CD4-positive, alpha-beta T cell treated with Interferon alpha-2 for 1 hour (primary cell): ENCODE measurements at places on chromosomes 4 and X.

GRCh38 chr4:6900956-6901355, 8.7 kb upstream of the TBC1D14 start:
- DNase-seq, result no peak

- no peak for DNase-seq
Observed at GRCh38 chr4:20621476-20621875, 78.8 kb upstream of the PACRGL start.

- peak; percentile 11 for DNase-seq
Observed at GRCh38 chr4:26719954-26720552, 136.2 kb downstream of the TBC1D19 start.

- DNase-seq, result no peak
Observed at GRCh38 chr4:6492027-6492590, 19.7 kb upstream of the PPP2R2C start.

- no peak for DNase-seq
Observed at GRCh38 chrX:132853040-132853439, 105.4 kb downstream of the HS6ST2 start.

- DNase-seq, result no peak
Observed at GRCh38 chr4:113382704-113383103, 333.3 kb downstream of the ANK2 start.

- no peak for DNase-seq
Observed at GRCh38 chr4:84146300-84146959, 352.7 kb downstream of the NKX6-1 start.

DNA sequence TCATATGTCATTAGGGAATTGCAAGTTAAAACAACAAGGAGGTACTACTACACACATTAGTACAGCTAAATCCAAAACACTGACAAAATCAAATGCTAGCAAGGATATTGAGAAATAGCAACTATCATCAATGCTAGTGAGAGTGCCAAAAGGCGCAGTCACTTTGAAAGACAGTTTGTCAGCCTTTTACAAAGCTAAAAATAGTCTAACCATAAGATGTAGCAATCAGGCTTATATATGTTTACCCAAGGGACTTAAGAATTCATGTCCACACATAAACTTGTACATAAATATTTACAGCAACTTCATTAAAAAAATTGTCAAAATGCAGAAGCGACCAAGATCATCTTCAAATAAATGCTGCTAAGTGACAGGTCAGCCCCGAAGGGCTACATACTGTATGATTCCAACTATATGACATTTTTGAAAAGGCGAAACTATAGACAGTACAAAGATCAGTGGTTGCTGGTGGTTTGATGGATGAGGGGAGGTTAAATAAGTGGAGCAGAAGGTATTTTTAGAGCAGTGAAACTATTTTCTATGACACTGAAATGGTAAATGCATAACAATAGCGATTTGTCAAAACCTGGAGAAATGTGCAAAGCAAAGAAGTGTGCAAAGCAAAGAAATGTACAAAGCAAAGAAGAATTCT, 704.8 kb downstream of the ARAP2 start:
- no peak for DNase-seq

GRCh38 chrX:129961180-129962083, 21.0 kb upstream of the BCORL1 start:
- peak; percentile 74 for DNase-seq

GRCh38 chrX:8738588-8739189, 6.8 kb upstream of the ANOS1 start:
- DNase-seq, result no peak

DNA sequence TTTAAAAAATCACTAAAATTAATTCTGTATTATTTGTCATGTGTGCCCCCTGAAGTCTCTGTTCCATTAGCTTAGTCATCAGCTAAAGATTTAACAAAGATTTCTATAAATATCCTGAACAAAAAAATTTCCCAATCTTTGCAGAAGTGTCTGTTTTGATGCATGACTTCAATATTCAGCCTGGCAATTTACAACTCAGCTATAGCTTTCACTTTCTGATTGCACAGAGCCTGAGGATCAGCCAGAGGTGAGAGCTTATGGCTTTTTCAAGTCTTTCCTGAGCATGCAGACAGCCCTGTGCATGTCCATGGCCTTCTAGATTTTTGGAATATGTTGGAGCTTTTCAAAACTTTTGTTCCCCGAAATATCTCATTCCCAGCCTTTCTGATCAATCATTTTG, 420.1 kb downstream of the ZNF674 start:
- DNase-seq, result no peak

GRCh38 chrX:118528071-118528737, 32.6 kb downstream of the DOCK11 start:
- DNase-seq, result peak; percentile 36

- no peak for DNase-seq
Observed at GRCh38 chr4:76153356-76153755, 5.2 kb upstream of the NUP54 start.

GRCh38 chr4:36218121-36218520, 26.2 kb downstream of the ARAP2 start:
- DNase-seq, result no peak

DNA sequence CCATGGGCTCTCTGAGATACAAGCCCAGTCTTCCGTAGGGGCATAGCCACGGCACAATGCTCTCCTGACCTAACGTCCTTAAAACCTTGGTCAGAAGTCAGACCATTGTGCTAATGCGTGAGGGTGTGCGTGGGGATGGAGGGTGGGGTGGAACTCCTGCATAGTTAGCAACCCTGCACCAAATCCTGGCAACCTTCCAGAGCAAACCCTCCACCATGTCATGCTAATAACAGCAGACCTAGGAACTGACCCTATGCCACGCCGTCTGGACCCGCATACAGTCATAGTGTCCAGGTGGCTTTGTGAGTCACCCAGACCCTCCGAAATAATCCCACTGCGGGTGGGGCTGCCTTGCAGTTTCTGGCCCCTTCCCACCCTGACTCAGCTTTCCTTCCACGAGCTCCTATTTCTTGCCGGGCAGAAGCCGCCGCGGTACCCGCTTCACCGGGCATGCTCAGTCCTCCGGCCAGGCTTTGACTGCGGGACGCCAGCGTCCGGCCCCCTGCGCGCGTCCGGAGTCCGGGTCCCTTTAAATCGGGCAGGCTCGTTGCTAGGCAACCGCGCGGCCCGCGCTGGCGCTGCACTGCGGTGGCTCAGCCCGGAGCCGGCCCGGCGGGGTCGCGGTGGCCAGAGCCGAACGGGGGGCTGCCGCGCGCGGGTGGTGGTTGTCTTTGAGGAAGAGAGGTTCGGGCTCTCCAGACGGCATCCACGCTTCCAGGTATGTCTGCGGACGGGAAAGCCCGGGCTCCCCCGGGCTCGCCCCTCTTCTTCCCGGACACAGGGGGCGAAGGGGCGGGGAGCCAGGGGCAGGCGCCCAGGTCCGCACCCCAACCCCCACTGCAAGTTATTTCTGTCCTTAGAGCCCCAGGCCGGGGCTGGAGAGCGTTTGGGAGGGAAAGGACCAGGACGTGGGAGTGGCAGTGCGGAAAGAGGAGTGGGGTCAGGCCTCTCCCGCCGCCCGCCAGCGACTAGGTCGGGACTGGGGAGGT, at the start of gene CCDC160:
Gene CCDC160 (plus strand): TSS at position 557 of the 989 bp plus-strand sequence. CDS start 7,619 bp downstream, outside the sequence.
- no peak for DNase-seq

DNA sequence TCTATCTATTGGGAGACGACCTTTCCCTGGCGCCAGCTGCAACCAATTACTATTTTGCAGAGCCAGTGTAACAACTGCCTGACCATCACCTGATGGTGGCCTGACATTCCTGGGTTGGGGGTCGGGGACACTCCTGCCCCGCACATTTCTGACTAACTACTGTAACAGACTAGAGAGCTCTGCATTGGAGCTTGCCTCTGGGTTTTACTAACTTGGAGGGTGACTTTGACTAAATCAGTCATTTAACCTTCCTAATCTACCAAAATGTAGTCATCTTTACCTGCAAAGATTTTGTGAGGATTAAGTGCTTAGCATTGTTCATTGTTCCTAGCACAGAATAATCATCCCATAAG, 37.5 kb upstream of the ABCG2 start:
- no peak for DNase-seq

- peak; percentile 96 for DNase-seq
Observed at GRCh38 chrX:14872851-14873675, at the start of the genes FANCB and MOSPD2. TSS of gene FANCB (minus strand) at chrX:14873069. CDS start at chrX:14865510, 7,559 bp downstream. TSS of gene MOSPD2 (plus strand) at chrX:14873421. CDS start at chrX:14873529, 108 bp downstream.

- DNase-seq, result no peak
Observed at GRCh38 chr4:25818371-25818871, 44.4 kb downstream of the SEL1L3 start.

DNA sequence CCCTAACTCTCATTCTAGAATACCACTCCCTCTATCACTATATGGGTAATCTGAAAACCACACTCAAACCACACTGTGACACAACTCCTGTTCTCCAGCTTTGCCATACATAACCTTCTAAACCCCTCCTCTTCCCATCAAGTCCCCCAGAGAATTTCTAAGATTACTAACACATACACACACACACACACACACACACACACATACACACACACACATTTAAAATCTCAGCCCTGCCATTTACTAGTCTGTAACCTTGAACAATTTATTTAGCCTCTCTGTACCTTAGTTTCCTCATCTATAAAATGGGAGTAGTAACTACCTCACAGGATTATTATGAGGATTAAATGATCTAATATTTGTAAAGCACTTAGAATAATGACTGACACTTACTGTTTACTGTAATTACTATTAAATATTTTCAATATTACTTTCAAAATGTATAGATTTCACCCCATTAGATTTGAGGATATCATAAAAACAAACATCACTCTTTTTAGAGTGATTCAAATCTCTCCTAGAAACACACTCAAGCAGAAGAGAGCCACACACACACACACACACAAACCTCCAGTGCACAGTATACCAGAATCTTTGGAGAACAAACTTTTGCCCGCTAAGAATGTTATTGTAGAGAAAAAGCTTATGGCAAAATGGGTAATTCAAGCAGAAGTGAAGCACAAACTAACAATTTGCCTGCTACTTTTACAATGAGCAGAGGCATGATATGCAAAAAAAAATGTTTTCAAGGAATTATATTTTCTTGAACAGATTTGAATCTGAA, 3.8 kb downstream of the ANKRD50 start:
- no peak for DNase-seq

DNA sequence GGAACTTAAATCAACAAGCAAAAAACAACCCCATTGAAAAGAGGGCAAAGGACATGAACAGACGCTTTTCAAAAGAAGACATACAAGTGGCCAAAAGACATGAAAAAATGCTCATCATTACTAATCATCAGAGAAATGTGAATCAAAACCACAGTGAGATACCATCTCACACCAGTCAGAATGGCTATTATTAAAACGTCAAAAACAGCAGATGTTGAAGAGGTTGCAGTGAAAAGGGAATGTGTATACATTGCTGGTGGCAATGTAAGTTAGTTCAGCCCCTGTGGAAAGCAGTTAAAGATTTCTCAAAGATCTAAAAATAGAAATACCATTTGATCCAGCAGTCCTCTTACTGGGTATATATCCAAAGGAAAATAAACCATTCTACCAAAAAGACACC, 22.6 kb downstream of the RTL9 start:
- no peak for DNase-seq

- no peak for DNase-seq
Observed at GRCh38 chrX:100647095-100647494, 3.1 kb downstream of the SRPX2 start.

DNA sequence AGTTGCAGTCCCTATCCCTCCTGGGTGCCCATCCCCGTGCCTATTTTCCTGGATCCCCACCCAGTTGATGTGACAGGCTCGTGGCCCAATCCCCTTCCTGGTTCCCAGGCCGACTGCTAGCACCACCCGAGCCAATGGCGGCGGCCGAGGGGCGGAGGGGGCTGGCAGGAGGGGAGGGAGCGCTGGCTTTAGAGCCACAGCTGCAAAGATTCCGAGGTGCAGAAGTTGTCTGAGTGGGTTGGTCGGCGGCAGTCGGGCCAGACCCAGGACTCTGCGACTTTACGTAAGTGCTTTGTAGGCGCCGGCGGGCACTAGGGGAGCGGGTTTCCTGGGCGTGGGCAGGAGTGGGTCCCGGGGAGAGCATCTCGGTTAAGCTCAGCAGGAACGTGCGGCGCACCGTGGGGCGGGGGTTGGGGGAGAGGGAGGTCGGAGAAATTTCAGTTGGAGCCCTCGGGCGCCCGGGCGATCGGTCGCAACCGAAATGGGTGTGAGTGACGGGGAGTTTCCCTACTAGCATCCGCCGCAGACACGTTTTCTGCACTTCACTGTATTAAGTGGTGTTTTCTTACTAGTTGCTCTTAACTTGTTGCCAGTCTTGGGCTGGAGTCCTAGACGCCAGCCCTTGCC, at the start of gene PLS3:
Gene PLS3 (plus strand): TSS at position 197 of the 627 bp plus-strand sequence. CDS start 49,077 bp downstream, outside the sequence.
- DNase-seq, result no peak

DNA sequence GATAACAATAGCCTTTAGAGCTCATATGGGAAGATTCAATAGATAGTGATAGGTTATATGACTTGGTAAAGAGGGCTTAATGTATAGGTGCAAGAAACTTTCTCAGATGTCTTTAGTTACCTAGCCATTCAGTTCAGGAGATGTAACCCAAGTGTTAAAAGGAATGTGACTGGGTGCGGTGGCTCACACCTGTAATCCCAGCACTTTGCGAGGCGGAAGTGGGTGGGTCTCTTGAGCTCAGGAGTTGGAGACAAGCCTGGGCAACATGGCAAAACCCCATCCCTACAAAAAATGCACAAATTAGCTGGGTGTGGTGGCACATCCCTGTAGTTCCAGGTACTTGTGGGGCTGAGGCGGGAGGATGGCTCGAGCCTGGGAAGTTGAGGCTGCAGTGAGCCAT, 7.9 kb downstream of the TET2 start:
- DNase-seq, result no peak

DNA sequence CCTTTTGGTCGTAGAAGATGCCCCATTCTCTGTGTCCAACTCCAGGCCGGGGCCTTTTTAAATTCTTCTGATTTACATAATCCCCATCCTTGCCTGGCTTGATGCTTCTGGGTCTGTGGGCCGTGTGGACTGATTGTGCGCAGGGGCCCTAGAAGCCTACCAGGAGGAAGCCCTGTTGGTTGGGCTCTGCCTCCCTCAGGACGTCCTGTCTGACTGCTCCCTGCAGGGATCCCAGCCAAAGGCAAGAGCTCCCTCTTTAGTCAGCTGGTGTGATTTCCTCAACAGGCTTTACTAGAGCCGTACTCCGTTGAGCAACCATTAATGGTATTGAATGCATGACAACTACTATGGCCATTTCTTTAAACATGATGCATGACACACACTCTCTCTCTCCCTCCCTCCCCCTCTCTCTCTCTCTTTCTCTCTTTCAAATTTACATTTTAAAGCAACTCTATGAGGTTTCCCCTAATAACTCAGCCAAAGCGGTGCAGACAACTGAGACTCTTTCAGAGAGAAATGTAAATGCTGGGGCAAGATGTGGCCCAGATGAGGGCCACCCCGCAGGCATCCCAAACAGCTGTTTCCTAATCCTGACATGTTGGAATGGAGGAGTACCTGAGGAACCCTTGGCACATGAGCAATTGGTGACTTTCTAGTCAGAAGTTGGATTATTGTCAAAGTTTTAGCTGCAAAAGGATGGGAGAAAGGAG, 117.3 kb downstream of the DRD5 start:
- DNase-seq, result no peak

DNA sequence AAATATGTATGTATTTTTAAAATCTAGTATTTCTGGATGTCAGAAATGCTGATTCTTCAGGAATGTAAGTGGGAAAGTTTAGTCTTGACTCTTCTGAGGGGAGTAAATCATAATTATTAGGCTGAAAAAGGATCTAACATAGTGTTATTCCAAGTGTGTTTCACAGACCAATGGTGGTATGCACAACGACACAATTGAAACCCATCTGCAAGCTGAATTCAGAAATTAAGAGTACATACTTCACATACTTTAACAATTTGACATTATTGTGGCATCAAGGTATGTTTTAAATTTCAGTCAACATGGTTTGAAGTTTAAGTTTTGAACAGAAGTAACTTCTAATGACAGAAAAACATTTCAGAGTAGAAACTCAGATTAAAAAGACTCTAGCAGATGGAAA, 236.7 kb downstream of the SLC7A11 start:
- no peak for DNase-seq
